ENCODE measurements at places on chromosomes 7 and 10. TPM values are rescaled to one million over a fixed set of nuclear protein-coding genes. Genes with fewer than 3 reads are reported as not detected.

DNA sequence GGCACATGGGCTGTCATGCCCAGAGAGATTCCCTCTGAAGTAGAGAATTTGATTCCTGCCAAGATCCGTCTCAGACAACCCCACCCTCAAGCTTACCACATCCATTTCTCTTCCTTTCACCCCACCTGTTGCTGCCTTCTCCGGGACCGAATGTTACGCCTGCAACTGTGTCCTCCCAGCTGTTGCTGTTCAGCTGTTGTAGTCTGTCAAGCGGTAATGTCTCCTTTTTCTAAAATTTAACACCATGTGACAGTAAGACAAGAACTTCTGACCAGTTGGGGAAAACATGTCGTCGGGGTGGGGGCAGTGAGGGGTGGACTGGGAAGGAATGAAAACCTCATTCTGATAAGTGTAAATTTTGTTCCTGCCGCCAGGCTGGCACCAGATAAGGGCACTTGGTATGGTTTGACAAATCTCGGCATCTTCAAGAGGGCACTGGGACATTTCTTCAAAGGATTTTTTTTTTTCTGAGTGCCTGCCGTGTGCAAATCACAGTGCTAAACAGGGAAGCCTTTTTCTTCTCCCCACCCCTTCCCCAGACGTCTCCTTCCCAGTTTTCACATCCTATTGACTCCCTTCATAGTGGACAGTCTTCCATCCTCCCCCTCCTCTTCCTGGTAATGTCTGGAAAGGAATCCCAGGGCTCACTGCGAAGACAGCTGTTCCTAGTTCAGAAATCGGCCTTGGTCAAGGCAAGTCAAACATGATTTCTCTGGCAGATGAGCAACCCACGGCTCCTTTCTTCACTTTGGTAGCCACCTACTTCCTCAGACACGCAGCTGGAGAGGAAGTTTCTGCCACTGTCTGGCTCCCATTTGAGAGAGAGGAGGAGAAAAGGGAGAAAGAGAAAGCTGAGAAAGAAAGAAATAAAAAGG is 5.0 kb upstream of the CELF2 start:
- no peak for DNase-seq

Gene SPDYE6
- total RNA-seq = not detected

DNA sequence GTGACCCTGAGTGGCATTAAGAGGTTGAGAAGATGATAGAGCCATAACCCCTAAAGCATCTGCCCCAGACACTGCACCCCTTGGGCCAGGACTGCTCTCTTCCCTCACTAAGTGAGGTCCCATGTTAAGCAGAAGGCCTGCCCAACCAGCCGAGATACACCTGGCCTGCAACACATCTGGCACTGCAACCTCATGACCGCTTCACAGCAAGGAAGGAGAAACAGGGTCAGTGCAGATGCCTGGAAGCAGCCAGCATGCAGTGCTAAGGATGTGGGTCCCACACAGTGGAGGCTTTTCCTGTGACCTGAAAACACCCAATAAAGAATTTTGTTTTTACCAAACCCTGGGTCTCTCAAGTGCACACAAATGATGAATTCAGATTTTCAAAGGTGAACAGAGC is 7.4 kb downstream of the NOD1 start:
- no peak for DNase-seq

DNA sequence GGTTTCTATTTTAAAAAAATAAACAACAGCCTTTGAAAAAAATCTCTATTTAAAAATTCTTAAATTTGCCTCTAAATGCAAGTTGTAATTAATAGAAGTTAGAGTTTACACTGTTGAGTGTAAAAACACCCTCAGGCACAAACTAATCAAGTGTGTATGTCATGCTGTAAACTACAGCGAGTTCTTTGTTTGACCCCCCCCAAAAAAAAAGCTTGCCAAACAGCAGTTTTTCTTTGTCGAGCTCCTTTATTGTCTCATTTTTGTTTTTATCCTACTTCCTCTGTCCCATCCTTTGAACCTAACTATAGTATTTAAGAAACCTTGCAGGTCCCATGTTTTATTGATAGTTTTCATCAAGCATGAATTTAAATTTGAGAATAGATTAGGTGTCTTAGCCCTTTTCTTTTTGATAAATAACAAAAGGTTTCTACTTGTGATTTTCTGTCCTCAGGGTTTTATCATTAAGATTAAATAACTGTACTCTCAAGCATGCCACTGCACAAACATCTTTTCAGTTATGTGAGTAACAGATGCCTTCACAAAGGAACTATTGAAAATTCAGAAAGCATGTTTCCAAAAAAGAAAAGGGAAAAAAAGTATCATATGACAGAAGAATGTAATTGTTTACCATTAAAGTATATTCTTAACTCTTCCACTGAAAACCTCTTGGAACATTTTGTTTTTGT is 176.0 kb downstream of the ARID5B start:
- DNase-seq = no peak

GRCh38 chr7:117825132-117825531 is 48.1 kb downstream of the CTTNBP2 start:
- DNase-seq = no peak

DNA sequence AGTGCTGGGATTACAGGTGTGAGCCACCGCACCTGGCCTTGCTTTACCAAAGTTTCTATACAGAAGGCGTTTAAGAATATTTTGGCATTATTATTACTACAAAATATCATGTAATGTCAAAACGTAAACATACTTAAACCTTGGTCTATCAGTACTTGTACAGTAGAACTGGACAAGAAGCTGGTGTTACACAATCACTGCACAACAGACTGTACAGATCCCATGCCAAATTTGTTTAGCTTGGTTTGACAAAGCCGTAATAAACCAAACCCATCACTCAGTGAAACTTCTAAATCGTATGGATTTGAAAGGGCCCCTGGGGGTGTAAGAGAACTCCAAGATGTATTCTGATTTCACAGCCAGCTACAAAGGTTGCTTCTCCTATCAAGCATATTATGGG is 51.8 kb upstream of the RHEB start:
- DNase-seq = no peak

Gene PDE6C
- not detected for total RNA-seq

DNA sequence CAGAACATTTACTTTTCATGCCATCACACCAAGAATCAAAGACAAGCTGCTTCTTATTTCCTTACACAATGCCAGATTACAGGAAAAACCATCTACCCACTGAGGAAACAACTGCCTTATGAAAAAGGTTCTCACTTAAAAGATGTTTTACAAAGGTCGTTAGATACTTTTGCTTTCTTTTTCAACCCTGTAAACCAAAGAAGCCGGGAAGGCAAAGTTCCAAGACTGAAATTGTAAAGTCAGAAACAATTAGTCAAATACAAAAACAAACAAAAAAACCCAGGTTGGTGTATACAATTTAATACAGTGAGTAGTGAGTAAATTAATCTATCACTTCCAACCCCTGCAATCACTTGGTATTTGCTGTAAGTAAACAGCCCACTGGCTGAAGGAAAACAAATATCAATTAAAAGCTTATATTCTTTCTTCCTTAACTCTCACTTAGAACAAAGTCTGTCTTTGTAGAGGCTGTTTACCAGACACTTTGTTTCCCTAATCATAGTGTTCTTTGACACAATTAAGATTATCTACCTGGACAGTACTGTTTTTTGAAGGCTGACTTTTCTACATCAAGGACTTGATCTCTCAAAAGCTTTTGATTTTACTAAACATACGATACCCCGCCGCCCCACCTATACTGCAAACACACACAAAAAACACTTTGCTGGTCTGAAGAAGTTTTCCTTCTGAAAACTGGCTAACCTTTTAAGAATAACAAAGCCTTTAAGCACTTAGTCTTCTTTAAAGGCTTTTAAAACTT is 18.1 kb downstream of the ERLIN1 start:
- no peak for DNase-seq

GRCh38 chr10:102402512-102402896 is 7.0 kb downstream of the NFKB2 start:
- DNase-seq = no peak

Gene CPXM2
- total RNA-seq = 9.8 TPM

- peak; percentile 29 for DNase-seq
Measured at GRCh38 chr10:97207756-97208346, 22.1 kb upstream of the SLIT1 start.

GRCh38 chr7:65307651-65308299 is 65.9 kb upstream of the ZNF92 start:
- peak; percentile 87 for DNase-seq

- no peak for DNase-seq
Measured at GRCh38 chr10:123021517-123021916, 12.7 kb downstream of the ACADSB start.

DNA sequence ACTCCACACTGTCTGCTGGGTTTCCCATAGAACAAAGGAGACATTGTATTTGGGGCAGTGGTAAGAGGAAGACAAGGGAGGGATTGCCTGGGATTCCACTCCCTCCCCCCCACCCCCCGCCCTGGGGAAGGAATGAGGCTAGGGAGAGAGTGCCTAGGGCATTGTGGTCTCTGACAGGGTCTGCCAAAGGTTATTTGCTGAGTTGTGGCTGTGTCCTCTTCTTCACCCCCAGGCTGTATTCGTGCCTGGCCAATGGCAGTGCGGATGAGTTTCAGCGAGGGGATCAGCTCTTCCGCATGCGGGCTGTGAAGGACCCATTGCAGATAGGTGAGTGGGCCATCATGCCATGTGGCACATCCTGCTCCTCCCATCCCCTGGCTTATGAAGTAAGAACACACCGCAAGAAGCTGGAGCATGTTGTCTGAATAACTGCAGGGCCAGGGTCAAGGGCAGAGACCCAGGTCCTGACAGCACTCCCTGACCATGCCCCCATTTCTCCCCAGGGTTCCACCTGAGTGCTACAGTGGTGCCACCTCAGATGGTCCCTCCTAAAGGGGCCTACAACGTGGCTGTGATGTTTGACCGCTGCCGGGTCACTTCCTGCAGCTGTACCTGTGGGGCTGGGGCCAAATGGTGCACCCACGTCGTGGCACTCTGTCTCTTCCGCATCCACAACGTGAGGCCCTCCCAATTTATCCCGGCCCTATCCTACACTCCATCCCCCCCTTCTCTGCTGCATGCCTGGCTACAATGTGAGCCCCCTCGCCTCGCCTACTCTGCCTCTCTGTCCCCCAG is 3.7 kb downstream of the ZSWIM8 start:
- DNase-seq = no peak

Gene HMX2
- total RNA-seq = not detected

GRCh38 chr7:65338346-65338745 is 35.3 kb upstream of the ZNF92 start:
- no peak for DNase-seq

GRCh38 chr10:44873160-44873559 is 38.0 kb upstream of the TMEM72 start:
- DNase-seq = no peak

DNA sequence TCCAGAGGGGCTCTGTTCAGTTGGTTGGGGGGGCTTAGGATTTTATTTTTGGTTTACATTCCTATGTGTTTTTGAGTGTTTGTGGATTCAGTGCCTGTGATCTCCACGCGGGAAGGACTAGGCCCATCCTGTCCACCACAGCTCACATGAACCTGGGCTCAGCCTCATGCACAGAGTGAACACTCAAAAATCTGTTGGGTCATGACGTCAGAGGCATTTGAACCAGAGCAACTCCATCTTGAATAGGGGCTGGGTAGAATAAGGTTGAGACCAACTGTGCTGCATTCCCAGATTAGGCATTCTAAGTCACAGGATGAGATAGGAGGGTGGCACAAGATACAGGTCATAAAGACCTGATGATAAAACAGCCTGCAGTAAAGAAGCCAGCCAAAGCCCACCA is 133.3 kb downstream of the RAMP3 start:
- no peak for DNase-seq

Gene AMZ1
- total RNA-seq = under 0.01 TPM

GRCh38 chr10:6203331-6204062 is 765 bp downstream of the PFKFB3 start:
- peak; percentile 67 for DNase-seq

DNA sequence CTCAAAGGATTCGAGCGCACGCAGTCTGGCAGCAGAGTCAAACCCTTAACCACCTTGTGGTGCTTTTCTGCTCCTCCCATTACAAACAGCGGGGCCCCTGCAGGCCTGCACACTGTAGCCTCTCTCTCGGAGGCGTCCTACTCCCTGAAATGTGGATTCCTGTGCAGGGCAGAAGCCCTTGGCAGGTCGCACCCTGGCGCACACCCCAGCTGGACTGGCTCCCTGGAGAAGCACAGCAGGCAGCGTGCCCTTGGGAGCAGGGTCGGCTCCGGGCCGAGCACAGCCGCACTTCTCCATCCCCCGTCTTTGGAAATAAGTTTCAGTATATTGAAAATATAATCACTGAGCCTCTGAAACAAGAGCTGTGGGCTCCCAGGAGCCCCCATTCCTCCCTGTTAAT is 144.1 kb downstream of the C10orf105 start:
- no peak for DNase-seq
